ENCODE measurements at places on chromosomes 12 and 14. TPM values are rescaled to one million over a fixed set of nuclear protein-coding genes. Genes with fewer than 3 reads are reported as not detected.

- no peak for DNase-seq
Measured at GRCh38 chr12:6747216-6747615, 5.7 kb downstream of the MLF2 start.

DNA sequence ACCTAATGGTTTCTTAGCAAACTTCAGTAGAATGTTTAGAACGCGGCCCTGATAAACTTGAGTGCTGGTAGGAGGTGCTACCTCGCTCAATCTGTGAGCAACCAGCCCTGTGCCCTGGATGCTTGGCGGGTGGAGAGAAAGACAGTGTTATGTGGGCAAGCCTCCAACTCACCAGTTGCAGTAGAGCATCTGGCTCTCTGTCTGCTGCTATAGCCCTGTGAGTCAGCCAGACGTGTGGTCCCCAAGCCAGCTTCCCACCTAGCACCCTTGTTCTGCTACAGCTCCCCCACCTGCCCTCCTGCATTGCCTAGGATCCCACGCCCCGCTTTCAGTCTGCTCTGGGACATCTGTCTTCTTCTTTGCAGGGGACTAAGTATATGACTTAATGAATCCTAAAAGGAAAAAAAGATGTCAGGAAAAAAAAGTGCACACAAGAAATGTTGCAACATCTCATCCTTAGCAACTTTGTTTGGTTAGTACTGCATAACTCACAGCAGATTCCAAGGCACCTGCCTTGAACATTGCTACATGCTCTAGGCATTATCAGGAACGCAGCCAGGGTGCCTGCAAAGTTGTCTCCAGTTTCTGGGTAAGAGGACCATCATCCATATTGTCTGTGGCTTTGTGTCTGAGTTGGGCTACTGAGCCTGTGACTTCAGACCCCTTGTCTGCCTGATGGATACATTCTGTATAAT lies 13.6 kb downstream of the SNRNP35 start:
- DNase-seq, result no peak

DNA sequence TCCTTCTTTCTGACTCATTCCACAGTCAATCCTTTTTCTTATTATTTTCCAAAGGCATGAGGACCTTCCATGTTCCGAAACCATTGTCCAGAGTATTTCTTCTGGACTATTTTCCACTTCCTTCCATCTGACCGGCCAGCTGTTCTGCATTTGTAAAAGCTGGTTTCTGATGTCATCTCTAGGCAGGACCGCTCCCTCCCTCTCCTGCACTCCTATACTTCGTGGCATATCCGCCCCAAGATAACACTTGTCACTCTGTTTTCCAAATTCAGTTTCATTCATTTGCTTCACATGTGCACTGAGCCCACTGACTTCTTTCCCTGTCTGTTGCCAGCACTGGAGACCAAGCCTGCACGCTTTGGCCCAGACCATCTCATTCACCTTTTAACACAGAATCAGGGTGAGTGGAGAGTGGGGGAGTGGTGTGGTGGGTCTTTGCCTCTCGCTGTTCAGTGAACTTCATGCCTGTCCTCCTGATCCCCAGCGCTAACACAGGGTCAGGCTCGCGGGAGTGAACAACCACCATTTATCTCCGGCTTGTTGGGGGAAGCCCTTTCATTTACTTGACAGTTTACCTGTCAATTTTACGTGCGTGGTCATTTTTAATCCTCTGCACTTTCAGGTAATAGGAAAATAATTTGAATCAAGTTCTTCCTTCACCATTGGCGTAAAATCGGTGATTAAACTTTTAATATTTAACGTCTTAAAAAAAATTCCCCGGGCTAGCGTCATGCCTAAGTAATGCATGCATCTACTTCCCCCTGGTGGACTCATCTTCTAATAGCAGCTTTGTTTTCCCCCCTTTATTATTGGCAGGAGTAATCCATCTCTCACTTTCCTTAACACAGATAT lies 52.5 kb downstream of the C12orf75 start:
- DNase-seq, result peak; percentile 7

GRCh38 chr14:41549282-41549681 lies 57.4 kb upstream of the LRFN5 start:
- no peak for DNase-seq

The JPH4 gene
- polyA plus RNA-seq, result 4.1 TPM

Data from CD14-positive monocyte (primary cell).